GM12891 (cell line): ENCODE measurements at places on chromosomes 1 and 21.

GRCh38 chr1:8494681-8495080, 176.8 kb downstream of the SLC45A1 start:
- DNase-seq, result no peak

DNA sequence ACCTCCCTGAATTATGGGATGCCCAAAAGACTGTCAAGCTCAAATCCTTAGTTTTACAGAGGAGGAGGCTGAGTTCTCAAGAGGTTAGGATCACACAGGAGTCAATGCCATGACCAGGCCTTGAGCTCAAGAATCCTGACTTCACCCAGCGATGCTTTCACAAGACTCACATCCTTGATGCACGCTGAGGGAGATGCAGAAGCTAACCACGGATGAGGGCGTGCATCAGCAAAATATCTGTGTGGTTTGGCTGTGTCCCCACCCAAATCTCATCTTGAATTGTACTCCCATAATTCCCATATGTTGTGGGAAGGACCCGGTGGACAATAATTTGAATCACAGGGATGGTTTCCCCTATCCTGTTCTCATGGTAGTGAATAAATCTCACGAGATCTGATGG, 133.2 kb downstream of the KCNJ6 start:
- no peak for DNase-seq

DNA sequence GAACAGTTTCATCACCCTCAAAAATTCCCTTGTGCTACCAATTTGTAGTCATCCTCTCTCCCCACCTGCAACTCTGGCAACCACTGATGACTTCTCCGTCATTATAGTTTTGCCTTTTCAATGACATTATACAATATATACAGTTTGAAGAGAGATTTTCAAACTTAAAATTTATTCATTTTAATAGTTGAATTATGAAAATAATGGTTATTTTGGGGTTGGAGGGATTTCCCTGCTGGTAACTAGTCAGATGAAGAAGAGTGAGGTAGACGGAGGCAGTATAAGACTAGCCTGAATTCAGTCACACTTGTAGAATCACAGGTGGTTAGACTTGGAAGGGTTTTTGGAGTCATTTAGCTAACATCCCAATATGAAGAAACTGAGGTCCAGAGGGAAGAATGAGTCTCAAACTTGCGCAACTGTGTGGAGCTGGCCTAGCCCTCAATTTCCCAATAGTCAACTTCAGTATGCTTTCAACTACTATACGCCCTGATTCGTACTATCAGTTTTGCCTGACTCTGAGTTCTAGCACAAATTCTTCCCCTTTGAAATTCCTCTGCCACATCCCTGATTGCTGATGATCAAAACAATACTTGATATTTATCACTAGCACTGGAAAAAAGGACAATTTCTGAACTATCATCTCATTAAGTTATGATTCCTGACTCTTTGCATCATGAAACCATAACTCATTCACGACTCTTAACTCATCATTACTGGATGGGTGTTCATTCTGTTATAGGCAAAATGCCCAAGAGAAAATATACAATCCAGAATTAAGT, 54.2 kb downstream of the VANGL2 start:
- DNase-seq, result no peak

DNA sequence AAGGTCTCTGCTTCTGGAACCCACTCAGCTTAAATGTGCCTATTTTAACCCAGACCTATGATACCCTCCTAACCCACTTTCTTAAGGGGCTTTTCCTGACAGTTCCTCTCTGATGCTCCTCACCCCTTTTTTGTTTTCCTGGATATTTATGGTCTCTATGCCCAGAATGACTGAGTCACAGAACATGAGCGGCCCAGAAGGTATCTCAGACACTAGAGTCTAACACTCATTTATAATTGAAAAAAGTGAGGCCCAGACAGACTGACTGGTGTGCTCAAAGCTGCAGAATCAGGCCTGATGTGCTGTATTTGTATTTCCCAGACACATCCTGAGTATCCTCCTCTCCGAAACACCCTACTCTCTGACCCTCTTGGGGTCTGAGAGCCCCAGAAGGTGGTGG, 44.0 kb downstream of the LRRC71 start:
- DNase-seq, result no peak

- no peak for DNase-seq
These were observed 131.7 kb downstream of the SYT2 start for GRCh38 chr1:202578565-202578964.

GRCh38 chr1:114435088-114435715, 75.8 kb downstream of the TRIM33 start:
- DNase-seq, result no peak

GRCh38 chr1:24906760-24907490, 23.2 kb downstream of the RUNX3 start:
- DNase-seq, result no peak

- no peak for DNase-seq
These were observed 46.5 kb upstream of the LRRN2 start for GRCh38 chr1:204731985-204732575.
